Activated CD4-positive, CD25-positive, alpha-beta regulatory T cell (primary cell): ENCODE measurements at places on chromosomes 7 and 10.

- DNase-seq, result no peak
Observed at GRCh38 chr10:61757525-61758397, 95.0 kb downstream of the CABCOCO1 start.

GRCh38 chr10:132252412-132252811 lies 55.3 kb downstream of the STK32C start:
- DNase-seq, result no peak

- no peak for DNase-seq
Observed at GRCh38 chr7:33044986-33045385, 17.6 kb downstream of the NT5C3A start.

- DNase-seq, result no peak
Observed at GRCh38 chr10:20215547-20216152, 399.4 kb downstream of the PLXDC2 start.

- DNase-seq, result no peak
Observed at GRCh38 chr10:124699471-124700292, 44.5 kb downstream of the FAM53B start.

GRCh38 chr10:78552261-78552811 lies 516.4 kb upstream of the ZMIZ1 start:
- DNase-seq, result no peak

DNA sequence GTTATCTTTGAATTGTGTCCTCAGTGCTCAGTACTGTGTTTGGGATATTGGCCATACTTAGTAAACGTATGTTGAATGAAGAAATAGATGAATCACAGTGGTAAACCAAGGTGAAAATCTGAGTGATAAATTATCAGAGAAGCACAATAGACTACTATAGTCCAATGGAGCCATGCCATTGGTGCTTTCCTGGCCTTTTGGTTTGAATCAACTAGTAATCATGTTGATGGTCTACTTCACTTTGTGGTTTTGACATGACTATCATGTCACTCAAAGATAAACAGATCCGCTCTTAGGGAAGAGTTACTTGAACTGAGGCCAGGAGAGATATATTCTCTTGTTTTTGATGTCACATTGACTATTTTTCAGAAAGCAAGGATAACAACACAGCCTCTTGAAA lies 86.1 kb upstream of the IGFBP3 start:
- DNase-seq, result no peak

- DNase-seq, result no peak
Observed at GRCh38 chr7:134694767-134695166, 48.1 kb downstream of the BPGM start.

DNA sequence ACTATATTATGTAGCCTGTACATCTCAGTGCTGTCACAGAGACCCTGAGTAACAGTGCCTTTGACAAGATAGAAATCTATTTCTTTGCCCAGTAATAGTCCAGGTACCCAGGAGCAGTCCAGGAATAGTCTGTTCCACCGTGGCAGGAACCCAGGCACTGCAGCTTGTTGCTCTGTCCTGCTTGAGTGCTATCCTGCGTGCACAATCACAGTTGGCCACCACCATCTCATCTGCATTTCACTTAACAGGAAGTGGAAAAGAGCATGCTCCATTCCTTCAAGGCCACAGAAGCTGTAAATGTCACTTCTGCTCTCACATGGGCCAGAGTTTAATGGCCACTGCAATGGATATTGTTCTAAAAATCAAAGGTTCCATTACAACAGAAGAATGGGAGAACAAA lies 61.5 kb upstream of the PRR15 start:
- DNase-seq, result no peak

DNA sequence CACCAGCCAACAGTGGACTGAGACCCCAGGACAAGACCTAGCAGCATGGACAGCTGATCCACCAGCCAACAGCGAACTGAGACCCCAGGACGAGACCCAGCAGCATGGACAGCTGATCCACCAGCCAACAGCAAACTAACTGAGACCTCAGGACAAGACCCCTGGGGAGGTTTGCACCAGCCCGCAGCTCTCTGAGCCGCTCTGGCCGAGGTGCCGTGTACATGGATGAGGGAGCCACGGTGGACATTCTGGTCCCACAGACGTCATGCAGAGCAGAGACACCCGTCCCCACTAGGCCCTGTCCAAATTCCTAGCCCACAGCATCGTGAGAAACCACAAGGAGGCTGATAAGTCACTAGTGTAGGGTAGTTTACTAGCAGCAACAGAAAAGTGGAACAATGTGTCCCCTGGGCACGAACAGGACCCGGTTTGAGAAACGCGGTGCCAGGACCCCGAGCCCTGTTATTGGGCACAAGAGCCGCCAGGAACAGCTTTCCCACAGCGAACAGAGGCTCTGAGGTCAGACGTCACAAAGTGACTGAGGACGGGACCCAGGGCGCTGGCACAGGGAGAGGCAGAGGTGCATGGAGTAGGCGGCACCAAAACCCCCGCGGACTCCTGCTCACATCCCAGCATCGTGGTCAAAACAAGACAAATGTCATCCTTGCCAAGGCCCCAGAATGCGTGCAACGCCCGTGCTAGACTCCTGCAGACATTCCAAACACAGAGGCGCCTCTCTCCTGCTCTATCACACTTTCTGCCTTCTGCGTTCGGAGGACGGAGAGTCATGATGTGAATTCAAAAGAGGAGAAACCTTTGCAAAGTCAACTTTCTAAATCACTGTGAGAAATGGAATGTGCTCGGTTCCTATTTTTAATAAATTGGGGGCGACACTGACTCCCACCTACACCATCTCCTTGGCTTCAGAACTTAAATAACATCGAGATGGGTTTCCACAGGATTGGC lies 8.1 kb downstream of the STK32C start:
- no peak for DNase-seq

DNA sequence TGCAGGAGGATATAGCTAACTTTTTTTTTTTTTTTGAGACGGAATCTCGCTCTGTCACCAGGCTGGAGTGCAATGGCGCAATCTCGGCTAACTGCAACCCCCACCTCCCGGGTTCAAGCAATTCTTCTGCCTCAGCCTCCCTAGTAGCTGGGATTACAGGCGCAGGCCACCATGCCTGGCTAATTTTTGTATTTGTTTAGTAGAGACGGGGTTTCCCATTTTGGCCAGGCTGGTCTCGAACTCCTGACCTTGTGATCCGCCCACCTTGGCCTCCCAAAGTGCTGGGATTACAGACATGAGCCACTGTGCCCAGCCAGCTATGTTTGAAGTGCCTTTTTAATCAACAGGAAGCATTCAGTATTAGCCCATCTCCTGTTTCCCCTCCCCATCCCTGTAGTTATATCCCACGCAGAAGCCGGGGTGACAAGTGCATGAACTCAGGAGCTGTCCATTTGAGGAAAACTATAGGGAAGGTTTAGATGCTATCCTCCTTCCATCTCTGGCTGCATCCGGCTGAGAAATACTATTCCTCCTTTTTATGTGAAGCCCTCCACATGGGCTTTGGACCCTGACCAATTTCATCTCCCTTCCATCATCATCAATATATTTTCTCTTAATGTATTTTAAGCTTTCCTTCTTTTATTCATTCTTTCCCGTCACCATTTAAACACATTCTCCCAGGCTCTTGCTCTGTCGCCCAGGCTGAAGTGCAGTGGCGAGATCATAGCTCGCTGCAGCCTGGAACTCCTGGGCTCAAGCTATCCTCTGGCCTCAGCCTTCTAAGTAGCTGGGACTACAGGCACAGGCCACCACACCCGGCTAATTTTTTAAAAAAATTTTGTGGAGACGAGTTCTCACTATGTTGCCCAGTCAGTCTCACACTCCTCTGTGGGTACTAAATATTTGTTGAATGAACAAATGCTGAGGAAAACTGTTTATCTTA lies 1.3 kb upstream of the POT1 start:
- no peak for DNase-seq

GRCh38 chr10:127012769-127013152 lies 107.5 kb downstream of the DOCK1 start:
- no peak for DNase-seq
